EH (cell line): ENCODE measurements at places on chromosomes 5 and 9.

- DNase-seq: no peak
Measured at GRCh38 chr5:1429066-1429465, 16.2 kb downstream of the SLC6A3 start.

DNA sequence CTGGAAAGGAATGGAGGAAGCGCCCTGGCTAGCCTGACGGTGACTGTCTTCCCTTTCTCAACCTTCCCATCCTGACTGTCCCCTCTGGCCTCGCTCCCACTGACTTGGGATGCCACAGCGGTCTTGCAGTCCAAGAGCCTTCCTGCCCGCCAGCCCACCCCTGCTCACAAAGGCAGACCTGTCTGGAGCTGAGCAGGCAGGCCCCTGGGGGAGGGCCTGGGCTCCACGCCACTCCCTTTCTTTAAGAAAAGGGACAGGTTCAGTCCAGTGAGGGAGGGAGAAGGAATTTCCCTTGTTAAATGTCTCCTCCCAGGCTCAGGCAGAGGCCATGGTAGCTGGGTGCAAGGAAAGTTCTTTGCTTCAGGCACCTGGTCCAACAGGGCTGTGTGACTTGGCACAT lies 18.1 kb downstream of the FGF1 start:
- no peak for DNase-seq

DNA sequence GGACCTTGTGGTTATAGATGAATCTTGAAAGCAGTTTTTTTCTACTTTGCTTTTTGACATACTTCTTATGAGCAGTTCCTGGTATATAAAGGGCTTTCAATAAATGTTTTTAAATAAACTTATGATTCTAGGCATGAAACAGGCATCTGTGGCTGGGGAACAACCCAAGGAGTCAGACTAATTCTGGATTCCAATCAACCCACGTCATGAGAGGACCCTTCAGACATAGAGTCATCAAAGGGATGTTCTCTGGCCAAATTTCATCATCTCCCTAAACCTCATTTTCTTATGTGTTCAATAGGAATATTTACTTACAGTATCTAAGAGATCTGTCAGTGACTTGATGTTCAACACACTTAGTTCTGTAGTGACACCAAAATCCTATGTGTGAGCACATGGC lies 243.8 kb upstream of the ZNF462 start:
- peak; percentile 36 for DNase-seq

- DNase-seq: no peak
Measured at GRCh38 chr5:3266861-3267260, 328.8 kb upstream of the IRX1 start.

- DNase-seq: no peak
Measured at GRCh38 chr5:147601652-147602051, 91.8 kb upstream of the DPYSL3 start.

DNA sequence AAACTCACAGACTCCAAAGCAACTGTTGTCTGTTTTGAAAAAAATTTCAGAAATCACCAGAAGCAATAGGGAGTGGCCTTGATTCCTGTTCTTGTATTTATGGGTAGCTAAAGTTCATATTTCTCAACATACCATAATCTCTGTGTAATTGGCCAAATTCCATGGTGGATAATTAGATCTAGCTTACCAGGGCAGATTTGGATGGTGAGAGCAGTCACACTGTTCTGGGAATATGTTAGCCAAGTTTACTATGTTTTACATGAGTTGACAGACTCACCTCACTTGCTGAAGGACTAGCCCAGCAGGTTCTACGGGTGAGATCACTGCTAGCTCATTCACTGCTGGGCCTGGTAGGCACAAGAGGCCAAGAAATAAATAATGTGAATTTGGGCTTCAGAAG lies 32.7 kb upstream of the CDKN2B start:
- peak; percentile 62 for DNase-seq

DNA sequence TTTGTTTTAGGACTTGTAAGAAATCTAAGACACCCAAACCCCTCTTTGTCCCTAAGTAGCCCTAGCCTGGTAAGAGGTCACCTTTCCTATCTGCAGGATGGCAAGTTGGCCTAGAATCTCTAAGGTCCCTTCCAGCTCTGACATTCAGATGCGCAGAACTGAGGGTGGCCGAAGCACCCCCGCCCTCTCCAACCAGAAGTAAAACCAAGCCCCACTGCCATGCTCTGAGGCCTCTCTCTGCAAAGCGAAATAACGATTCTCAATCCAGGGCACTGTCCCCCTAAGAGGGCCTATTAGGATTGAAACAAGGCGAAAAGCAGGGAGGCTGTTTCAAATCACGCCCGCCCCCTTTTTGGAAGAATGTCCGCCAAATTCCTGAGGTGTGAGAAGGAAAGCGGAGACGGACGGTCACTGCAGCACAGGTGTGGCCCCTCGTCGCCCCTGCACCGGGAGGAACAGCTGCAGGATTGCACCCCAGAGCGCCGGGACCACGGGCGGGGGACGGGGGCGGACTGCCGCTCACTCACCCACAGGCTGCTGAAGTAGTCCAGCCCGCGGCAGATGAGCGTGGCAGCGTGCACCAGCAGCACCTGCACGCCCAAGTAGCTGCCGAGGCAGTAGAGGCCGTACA lies 824 bp downstream of the TMEM245 start:
- DNase-seq: peak; percentile 37

DNA sequence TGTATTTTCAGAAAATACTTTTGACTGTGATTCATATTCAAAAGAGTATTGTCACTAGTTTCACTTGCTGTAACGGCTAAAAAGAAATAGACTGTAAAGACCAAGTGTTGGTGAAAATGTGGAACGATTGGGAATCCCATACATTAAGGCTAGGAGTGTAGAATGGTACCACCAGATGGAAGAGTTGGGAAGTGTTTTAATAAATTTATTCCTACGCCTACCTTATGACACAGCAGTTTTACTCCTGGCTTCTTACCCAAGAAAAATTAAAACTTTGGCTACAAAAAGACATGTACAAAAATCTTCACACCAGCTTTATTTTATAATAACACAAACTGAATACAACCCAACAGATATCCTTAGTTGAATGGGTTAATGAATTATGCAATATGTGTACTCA lies 256.2 kb downstream of the TAF11L14 start:
- no peak for DNase-seq

DNA sequence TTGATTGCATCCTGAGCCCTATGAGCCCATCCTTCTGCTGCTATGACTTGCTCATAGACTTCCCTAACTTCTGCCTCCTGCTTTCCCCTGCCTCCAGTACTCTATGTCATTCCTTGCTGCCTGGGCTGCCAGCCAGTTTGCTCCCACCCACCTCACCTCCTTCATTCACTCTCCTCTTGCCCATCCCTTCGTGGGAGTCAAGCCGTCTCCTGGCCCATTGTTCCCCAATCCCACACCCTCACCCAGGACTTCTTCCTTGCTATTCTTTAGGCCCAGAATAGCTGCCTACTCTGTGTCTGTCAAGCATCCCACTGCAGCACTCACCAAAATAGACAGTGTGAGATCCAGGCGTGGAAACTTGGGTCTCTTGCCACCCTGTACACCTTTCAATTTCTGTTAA lies 131.0 kb downstream of the RASGRF2 start:
- DNase-seq: no peak

DNA sequence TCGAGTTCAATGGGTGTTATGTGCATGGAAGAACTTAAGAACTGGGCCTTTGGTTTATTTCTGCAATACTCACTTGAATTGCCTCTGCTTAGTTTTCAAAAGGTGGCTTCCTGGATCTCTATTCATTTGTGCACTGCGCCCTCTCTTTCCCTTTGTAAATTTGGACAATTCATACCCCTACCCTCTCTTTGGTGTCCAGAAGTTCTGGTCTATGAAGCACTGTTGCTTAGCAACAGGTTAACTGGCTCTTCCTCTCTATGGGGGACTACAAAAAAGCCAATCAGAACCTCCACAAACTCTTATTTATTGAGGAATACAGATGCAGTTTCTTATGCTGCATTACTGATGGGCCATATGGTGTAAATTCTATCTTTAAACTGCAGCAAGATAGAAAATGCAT lies 13.5 kb upstream of the FAM120A start:
- no peak for DNase-seq

DNA sequence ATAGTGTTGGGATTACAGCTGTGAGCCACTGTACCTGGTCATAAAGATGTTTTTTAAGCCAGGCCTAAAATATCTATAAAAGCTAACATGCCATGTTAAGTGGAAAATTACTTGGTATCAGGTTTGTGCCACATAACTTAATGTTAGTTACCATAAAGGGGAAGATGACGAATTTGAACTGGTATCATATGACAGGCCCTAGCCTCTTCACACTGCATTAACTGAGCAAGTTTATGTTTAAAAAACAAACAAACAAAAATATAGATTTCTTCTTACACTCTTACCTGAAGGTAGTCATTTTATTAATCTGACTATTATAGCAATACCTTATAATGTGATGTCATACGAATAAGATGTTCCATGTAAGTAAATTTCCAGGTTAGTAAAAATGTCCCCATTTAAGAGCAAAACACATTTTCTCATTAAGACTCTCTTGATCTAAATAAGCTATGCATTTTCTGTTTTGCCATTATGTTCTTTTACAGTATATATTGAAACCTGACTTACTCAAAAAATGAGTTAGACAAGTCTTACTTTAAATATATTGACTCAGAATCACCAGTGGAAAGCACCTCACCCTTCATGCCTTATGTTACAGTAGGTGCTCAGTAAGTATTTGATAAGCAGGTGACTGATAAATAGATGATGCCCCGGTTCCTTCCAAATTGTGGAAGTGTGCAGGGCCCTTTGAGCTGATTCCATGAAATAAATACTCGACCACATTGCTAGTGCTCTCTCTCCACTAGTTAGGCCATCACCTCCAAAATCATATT lies 125.4 kb downstream of the CDC42SE2 start:
- DNase-seq: no peak

DNA sequence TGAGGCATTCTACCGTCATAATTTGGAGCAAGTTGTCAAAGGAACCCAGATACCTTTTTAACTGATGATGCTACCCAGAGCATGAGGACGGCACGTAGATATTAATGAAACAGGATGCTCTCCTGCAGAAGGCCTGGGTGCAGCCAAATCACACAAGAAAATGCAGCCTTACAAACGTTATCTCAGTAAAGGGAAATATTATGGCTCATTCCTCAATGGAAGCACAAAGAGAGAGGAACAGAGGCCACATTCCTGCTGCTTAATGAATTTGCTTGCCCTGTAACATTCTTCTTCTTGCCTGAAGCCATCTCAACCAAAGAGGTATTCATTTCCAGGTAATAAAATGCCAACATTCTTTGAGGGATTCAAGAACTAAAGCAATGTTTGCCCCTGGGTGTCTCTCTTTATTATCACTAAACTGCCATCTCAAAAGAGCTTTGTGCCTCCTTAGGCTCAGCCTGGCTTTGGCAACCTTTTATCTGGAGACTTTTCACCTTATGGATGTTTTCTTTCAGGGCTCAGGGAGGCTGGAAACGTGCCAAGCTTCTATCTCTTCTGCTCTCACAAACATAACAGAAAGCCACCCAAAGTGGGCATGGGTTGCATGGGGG lies 92.9 kb downstream of the TNC start:
- no peak for DNase-seq

- peak; percentile 55 for DNase-seq
Measured at GRCh38 chr5:101678481-101679193, 617.4 kb downstream of the SLCO4C1 start.

GRCh38 chr5:42824347-42824976 lies 12.8 kb upstream of the SELENOP start:
- no peak for DNase-seq

GRCh38 chr5:180175015-180175431 lies 34.0 kb downstream of the RASGEF1C start:
- no peak for DNase-seq

- DNase-seq: peak; percentile 60
Measured at GRCh38 chr5:141680751-141681201, 1.3 kb downstream of the ARAP3 start.

DNA sequence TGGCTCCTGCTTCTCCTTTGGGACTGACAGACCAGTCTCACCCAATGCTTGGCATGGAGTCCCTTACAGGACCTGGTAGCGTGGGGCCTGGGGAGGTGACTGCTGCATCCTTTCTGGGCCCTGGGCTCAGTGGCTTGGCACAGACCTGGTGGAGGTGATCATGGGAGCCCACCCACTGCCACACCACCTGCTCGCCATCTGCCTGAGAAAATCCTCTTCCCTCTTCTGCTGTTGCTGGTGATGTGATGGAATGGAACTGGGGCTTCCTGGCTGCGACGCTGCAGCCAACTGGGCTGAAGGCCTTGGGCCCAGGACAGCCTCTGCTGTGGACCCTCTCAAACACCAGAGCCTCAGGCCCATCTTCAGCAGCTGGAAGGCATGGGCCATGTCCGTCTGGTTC lies 122.5 kb upstream of the PANK3 start:
- no peak for DNase-seq

- peak; percentile 16 for DNase-seq
Measured at GRCh38 chr5:67644221-67644920, 447.8 kb upstream of the CD180 start.

GRCh38 chr9:34714007-34714406 lies 4.1 kb upstream of the CCL21 start:
- DNase-seq: no peak

- peak; percentile 76 for DNase-seq
Measured at GRCh38 chr5:134420343-134420742, 8.7 kb upstream of the CDKN2AIPNL start.

GRCh38 chr9:136854113-136854841 lies 2.1 kb downstream of the MAMDC4 start:
- DNase-seq: no peak

DNA sequence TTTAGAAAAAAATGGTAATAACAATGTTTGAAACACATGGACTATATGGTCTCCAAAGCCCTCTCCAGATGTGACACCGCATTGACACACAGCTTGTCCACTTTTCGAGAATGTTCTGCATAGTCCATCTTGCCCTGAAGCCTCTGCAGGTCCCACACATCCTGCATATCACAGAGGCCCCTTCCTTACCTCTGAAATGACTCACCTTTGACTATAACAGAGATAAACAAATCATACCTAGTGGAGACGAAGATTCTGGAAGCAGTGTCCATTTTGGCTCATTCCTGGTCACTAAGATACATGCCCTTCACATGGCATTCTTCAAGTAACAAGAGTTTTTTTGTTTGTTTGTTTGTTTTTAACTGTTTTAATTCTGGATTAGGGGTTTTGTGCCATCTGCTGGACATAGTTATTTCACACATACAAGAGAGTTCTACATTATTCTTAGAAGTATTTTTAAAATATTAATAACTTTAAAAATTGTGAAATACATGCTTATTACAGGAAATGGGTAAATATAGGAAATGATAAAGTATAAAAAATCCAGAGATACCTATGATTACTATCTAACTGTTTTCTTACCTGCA lies 5.1 kb downstream of the ARL14EPL start:
- no peak for DNase-seq

GRCh38 chr5:1163366-1163765 lies 38.0 kb upstream of the SLC6A19 start:
- DNase-seq: no peak

GRCh38 chr5:4245076-4245475 lies 649.4 kb downstream of the IRX1 start:
- no peak for DNase-seq
